ENCODE measurements at places on chromosomes 2 and 18.

DNA sequence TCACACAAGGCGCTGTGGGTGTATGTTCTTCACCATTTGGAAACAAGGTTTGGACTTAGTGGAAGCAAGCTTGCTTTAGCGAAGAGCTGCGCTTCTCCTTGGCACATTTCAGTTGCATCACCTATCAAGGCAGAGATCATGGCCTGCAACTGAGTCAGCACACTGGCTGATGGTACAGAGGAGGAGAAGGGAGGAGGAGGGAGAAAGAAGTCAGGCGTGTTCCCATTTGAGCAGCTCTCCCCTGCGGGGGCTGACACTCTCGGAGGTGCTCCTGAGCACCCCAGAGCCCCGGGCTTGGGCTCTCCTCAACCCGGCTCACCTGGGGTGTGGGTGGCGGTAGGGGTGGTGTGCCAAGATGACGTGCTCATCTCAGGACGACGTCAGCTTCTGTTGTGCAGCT is 6.0 kb upstream of the SERPINB5 start:
- DNase-seq: no peak

- no peak for DNase-seq
Observed at GRCh38 chr2:83827618-83828017, 631.5 kb downstream of the SUCLG1 start.

DNA sequence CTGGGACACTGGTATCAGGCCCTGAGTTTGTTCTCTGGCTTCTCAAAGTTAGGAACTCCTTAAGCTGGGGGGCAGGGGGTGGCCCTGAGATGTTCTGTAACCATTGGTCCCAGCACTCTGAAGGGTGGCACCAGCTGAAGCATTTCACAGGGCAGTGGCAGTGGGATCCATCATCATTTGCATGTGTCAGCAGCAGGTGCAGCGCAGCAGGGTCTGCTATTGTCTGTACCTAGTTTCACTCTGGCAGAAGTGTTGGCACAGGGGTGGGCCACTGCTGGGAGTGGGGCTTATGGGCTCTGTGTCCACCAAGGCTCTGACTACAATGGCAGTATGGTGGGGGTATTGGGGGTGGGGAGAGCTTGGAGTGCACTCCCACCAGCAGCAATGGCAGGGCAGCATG is 460.4 kb upstream of the ZNF804A start:
- no peak for DNase-seq

DNA sequence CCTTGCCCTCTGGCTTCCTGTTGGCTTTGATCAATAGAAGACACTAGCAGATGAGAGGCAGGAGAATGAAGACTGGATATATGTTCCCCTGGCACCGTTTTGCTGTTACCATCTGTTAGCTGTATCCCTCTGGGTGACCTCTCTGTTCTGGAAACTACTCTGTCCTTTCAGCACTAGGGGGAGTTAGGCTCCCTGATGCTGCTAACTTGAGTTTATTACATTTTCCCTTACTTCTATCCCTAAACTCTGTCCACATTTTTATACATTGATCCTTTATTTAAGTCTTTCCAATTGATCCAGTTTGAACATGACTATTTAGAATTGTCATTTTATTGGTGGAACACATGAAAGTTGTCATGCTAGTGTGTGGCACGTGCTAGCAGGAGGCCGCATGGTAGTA is 1014.3 kb upstream of the CDH2 start:
- no peak for DNase-seq

GRCh38 chr2:29780906-29781305 is 140.5 kb downstream of the ALK start:
- DNase-seq: no peak

DNA sequence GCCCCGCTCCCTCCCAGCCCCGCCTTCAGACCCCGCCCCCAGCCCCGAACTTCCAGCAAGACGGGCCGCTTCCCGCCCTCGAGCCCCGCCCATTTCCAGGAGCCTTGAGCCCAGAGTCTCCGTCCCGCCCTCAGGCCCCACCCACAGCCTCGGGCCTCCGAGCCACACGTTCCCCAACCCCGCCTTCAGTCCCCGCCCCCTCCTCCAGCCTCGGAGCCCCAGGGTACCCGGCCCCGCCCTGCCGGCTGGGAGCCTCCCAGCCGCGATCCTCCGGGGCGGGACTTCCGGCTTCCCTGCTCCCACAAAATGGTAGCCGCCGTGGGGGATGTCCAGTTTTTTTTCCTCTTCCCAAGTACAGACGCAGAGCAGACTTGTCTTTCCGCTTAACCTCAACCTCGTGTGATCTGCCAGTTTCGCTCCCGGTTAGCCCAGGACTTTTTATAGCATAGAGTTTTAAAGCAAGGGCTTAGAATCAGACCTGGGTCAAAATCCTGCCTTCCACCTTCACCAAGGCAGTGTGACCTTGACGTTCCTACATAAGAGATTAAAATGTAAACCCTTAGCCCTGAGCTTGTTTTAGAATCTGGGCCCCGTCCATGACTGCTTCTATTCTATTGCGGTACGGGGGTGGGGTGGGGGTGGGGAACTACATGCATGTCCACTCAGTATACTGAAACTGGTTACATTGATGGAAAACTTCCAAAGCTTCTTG is 435 bp upstream of the GPR155 start:
- DNase-seq: peak; percentile 99

DNA sequence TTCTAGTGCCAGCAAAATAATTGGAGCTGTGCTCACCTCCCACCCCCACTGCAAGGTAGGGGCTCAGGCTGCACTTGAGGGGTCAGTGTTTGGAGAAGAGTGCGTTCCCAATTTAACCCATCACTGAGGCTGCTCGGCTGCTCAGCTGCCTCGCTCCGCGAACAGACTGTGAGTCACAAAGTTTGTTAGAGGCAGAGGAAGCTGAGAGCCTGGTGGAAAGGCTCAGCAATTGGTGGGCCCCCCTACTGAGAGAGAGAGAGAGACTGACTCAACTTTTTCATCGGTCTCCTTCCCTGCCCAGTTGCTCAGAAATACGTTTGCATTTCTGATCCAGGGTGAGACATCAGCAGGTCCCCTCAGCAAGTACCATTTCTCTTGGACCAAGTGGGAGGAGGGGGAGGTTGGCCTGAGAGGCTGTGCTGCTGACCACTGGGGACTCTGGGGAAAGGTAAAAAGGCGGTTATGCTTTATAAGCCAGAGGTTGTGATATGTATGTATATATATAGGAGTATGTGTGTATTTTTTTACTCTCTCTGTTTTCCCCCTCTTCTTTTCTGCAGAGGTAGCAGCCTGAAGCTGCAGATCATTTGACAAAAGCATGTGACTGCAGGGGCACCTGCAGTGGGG is 1.5 kb downstream of the EFR3B start:
- DNase-seq: peak; percentile 30

- DNase-seq: no peak
Observed at GRCh38 chr18:32301976-32302743, 112.3 kb downstream of the MEP1B start.
